ENCODE measurements at places on chromosomes 3 and 15. TPM values are rescaled to one million over a fixed set of nuclear protein-coding genes. Genes with fewer than 3 reads are reported as not detected.

GRCh38 chr3:100782906-100783305, 73.6 kb downstream of the TFG start:
- DNase-seq: no peak

- DNase-seq: peak; percentile 78
Measured at GRCh38 chr3:182760576-182761164, 32.6 kb upstream of the ATP11B start.

DNA sequence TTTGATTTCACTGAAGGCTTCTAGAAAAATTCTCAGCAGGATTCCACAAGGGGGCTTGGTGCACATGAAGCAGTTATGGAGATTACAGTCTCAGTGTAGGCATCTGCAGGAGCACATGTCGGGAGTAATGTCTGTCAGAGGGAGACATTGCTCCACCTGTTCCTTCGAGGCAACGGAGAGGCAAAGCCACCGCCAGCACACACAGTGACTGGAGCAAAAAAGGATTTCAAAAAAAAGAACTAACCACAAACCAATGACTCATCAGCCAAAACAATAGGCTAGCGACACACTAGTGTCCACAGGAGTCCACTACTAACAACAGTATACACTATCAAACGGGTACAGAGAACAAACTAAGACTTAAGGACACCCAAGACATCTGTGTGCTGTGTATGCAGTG, 68.9 kb downstream of the NPTN start:
- DNase-seq: no peak

KBTBD13 gene
- total RNA-seq: not detected

- no peak for DNase-seq
Measured at GRCh38 chr3:8574670-8575322, 69.8 kb downstream of the SSUH2 start.

SLC9C1 gene
- total RNA-seq: 0.46 TPM

UTS2B gene
- 2.6 TPM for total RNA-seq

DNA sequence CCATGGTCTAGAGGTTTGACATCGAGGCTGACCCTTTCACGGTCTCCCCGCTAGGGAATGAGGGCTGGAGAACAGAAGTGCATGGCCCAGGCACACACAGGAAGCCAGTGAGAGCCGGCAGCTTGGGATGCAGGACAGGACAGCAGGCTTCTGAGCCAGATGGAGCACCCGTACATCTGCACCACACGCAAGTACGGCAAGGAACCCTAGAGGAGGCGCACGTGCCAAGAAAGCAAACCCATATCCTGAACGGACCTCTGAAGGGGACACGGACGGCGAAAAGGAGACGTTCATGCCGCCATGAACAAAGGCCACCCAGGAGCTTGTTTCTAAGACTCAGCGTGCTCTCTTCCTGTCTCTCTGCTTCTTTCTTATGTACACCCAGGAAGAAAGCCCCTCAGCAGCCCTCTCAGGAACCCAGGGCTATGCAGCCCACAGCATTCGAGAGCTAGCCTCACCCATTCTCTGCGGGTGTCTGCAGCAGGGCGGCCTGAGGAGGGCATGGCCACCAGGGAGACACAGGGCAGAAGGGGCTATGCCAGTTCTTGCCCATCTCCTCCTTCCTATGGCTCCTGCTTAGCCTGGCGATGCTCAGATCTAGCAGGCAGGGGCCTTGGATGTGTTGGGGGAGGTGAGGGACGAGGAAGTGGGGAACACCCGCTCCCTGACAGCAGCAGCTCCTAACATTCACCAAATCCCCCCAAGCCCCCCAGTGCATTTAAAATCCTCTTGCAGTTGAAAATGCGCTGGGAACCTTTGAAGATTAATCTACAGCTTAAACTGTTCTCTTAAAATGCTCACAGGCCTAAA, 81.3 kb downstream of the PCSK6 start:
- DNase-seq: no peak

DLEC1 gene
- total RNA-seq: 4.7 TPM

GOLGA8S gene
- total RNA-seq: 0.29 TPM

DNA sequence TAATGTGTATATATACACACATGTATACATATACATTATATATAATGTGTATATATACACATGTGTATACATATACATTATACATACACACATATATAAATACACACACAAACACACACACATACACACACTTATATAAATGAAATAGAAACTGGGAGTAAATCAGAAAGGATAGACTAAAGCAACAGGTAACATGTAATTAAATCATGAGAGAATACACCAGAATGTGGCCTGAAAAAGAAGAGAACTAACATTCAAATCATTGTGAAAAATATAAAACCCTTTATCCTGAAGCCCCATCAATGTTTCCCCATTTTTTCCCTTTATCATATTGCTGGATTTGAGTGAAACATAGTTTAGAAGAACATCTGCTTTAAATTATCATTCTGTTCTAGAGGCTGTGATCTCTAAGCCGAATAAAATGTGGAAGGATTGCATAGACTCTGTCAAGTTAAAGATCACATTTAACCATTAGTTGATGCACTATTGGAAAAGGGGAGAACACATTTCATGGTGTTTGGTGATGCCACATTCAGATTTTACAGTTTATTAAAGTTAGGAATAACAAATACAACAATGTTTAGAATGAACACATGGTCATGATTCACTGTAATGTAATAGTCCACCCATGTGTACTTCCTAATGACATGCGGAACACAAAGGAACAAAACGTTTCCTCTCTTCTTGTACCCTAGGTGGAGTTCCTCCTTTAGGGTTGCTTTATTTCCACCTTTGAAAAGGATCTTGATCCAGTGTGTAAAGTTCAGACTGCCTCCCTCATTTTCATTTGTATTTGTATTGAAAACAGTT, 12.5 kb upstream of the THRB start:
- no peak for DNase-seq

DNA sequence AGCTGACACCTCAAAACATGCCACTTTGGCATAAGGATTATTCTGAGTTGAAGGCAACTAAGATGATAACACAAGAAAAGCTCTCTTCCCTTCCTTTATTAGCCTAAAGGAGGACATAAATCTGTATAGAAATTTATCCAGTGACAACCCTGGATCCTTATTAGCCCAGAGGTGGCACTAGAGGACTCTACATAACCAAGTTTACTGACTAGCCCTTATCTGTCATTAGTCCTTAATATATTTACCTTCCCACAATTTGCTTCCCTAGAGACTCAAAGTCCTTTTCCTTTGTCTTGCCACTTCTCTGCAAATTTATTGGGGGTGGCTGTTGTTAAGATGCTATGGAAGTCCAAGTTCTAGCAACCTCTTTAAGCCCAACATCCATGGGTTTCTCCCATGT, 26.7 kb downstream of the CEP70 start:
- no peak for DNase-seq

DNA sequence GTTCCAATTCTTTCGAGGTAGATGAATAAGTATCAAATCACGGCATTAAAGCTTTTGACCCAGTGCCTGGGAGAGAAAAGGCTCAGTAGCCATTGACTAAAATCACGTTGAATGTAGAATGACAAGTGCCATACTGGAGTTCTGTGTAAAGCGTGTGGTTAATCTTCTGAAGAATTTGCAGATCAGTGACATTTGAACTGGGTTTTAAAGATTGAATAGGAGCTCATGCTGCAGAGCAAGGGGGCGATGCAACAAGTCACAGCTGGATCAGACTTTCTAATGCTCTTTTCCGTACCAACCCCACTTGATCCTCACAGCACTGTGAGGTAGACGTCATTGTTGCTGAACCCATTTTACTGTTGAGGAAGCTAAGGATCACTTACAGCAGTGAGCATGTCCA, 49.5 kb upstream of the TPM1 start:
- DNase-seq: no peak

DNA sequence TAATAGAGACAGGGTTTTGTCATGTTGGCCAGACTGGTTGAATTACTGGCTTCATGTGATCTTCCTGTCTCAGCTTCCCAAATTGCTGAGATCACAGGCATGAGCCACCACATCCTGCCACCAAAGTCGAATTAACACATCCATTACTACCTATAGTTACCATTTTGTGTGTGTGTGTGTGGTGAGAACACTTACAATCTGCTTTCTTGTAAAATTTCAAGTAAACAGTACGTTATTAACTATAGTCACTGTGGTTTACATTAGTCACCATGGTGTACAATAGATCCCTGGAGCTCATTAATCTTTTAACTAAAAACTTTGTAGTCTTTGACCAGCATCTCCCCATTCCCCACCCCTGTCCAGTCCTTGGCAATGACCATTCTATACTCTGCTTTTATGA, 270.0 kb downstream of the NAALADL2 start:
- no peak for DNase-seq

TAGLN3 gene
- total RNA-seq: not detected

GRCh38 chr15:44554934-44555723, 18.2 kb downstream of the EIF3J start:
- DNase-seq: no peak

GRCh38 chr3:31815006-31815405, 166.1 kb downstream of the OSBPL10 start:
- no peak for DNase-seq

GRCh38 chr3:175940881-175941280, 1081.7 kb downstream of the NAALADL2 start:
- no peak for DNase-seq

- DNase-seq: no peak
Measured at GRCh38 chr3:191282251-191283185, 46.7 kb upstream of the CCDC50 start.

DNA sequence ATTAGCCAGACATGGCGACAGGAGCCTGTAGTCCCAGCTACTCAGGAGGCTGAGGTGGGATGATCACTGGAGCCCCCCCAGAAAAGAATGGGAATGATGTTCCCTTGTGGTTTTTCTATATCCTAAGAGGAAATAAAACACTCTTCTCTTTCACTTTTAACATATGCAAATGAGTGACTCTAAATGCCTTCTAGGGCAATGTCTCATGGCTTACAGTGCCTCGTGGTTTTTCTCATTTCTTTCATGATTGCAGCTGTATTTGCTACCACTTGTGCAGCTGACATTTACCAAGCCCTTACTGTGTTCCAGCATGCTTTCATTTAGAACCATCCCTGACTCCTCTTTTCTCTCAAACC, 26.4 kb downstream of the STOML1 start:
- DNase-seq: no peak
